ENCODE measurements at places on chromosomes 11 and 22.

DNA sequence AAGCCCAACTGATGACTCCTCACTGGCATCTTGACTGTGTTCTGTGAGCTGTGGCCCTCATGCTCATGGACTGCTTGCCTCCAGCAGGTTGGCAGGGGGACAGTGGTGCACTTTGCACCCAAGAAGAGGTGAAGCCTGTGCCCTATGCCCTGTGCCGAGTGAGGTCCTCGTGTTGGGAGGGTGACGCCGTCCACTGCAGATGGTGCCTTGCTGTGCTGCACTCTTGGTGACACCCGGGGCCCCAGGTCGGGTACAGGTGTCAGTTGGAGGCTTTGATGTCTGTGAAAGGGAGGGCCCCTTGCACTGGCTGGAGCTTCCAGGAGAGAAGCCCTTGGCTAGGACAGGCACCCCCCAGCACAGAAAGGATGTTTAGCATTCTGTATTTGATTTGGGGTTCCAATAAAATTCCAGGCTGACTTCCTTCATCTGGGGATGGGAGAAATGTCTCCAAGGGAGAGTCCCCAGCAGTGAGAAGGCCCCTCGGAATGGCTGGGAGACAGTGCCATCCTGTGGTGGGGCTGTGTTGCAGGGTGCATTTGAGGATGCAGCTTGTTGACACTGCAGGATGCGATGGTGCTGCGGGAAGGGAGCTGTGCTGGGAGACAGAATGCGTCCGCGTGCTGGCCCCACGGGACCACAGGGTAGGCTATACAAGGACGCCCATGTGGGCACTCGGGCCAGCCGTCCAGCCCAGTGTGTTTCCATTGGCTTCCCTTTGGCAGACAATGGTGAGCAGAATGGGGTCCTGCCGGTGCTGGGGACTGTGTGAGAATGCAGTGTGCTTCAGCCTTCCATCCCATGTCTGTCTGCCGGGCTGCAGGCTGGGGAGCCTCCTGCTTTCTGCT is 2.5 kb upstream of the ZDHHC8 start:
- peak; percentile 66 for DNase-seq

- no peak for DNase-seq
These were observed 56.8 kb downstream of the DGCR2 start for GRCh38 chr22:19065298-19065859.

GRCh38 chr22:24554313-24555164 is at the start of gene GUCD1:
TSS of gene GUCD1 (minus strand) at chr22:24555138. CDS start at chr22:24554991, 147 bp downstream.
- peak; percentile 50 for DNase-seq

DNA sequence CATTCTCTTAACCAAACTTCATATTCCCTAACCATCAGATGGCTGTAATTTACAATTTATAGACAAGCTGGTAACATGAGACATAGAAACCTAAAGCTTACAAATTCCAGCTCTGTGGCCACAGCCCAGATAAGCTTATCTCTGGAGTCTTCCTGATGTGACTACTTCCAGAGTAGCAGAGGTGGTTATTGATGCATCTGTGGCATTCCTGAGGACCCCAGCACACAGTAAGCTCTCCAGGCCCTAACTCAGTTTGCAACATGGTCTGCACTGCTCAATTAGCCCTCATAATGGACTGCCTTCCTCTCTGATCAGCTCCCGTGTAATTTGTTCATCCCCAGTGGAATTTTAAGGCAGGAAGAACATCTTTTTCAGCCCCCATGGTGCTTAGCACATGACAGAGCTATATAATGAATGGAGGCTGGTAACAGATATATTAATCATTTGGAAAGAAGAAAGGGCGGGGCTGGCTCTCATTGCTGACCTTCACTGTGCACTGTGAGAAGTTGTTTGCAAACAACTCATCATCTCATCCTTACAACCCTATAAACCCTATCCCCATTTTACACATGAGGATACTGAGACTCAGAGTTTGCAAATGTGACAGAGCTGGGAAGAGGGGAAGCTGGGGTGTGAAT is 30.1 kb upstream of the KCNJ11 start:
- no peak for DNase-seq

DNA sequence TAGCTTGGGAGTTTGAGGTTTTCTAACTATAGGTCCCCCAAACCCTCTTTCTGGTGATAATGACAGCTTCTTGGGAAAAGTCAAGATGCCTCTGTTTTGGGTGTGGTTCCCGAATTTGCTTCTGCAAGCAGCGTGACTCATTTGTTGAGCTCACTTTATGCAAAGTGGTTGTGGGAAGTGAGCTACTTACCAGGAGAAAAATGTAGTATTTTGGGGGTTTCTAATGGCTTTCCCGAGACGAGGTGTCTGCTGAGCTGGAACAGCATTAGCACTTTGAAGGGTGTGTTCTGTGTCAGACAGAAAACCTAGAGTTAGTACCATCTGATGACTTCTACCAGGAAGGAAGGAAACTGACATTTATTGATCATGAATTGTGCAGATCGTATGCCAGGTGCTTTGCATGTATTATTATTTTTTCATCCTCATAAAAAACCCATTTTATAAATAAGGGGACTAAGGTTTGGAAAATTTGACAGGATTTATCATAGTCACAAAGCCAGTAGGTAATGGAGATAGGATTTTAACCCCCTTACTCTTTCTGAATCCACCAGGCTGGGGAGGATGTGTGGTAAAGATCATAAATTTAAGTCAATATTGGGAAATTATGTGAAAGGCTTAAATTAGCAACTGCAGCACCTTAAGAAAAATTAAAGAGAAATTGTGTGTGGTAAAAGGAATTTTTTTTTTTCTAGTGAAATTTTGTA is 108.8 kb upstream of the CD44 start:
- DNase-seq, result peak; percentile 71

DNA sequence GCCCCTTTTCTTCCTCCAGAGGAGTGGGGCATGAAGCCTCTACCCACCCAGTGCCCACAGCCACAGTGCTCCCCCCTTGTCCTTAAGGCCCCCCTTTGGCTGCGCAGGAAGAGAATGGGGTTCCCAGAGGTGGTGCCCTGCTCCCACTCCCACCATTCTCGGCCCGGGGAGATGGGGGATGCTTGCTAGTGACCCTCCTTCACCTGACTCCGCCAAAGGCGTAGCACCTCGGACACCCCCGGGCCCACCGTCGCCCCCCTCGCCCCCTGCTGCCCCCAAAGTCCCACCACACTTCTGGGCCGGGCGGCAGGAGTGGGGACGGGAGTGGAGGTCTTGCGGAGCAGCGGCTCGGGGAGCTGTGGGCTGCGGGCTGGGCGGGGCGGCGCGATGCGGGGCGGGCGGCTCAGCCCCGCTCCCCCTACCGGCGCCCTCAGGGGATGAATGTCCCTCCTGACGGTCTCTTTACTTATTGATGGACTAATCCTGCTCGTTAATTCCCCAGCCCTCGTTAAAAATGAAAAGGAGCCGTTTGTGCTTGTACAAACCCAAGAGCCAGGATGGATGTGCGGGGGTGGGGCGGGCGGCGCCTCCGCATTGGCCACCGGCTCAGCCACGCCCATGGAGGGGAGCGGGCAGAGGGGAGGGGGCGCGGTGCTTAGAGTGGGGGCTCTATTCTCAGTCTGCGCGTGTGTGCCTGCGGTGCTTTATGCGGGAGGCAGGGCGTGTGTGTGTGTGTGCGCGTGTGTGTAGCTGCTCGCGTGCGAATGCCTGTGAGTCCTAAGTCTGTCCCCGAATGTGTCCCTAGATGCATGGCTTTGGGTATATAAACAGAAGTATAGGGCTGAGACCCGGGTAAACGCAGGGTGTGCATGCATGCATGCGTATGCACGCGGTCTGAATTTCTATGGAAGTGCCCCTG is 25.6 kb downstream of the SYT7 start:
- no peak for DNase-seq

GRCh38 chr22:30296324-30296723 is 7.0 kb upstream of the CASTOR1 start:
- DNase-seq, result no peak

- no peak for DNase-seq
These were observed 4.3 kb downstream of the TNNI2 start for GRCh38 chr11:1843098-1843473.
